ENCODE measurements at places on chromosomes 4 and X.

DNA sequence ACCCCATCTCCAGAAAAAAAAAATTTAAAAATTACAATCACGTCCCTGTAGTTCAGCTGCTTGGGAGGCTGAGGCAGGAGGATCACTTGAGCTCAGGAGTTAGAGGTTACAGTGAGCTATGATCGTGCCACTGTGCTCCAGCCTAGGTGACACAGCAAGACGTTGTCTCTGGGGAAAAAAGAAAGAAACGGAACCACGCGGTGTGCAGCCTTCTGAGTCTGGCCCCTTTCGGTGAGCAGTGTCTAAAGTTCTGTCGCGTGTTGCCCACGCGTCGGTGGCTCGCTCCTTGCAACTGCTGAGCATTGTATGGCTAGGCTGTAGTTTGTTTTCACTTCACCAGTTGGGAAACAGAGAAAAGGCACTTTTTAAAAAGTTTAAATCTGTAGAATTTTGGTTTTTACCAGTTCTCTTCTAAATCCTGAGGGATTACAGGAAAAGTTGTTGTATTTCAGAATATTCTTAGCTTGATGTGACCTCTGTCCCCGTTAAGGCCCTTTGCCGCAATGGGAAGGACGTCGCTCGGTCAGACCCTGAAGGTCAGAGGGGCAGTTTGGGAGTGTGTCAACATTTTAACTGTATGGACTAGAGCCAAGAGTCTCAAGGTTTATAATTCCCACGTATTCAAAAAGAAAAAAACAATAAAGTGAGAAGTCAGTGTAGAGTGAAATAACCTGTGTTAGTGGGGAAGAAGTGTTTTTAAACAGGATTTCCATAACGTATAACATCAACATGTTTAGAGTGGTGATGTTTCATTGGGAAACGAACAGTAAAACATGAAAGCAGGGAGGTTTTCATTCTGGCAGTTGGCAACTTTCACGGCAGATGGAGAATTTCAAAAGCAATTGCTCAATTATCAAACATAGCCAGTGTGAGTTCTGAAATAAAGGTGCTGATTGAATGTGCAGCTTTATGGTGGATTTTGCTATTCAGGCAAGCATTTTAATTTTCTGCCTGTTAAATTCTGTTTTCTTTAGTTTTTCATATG is 45.8 kb upstream of the MSANTD1 start:
- DNase-seq: no peak

GRCh38 chr4:32564626-32565025 is 1844.5 kb downstream of the PCDH7 start:
- DNase-seq: no peak

GRCh38 chr4:8768357-8768999 is 103.2 kb downstream of the HMX1 start:
- no peak for DNase-seq

DNA sequence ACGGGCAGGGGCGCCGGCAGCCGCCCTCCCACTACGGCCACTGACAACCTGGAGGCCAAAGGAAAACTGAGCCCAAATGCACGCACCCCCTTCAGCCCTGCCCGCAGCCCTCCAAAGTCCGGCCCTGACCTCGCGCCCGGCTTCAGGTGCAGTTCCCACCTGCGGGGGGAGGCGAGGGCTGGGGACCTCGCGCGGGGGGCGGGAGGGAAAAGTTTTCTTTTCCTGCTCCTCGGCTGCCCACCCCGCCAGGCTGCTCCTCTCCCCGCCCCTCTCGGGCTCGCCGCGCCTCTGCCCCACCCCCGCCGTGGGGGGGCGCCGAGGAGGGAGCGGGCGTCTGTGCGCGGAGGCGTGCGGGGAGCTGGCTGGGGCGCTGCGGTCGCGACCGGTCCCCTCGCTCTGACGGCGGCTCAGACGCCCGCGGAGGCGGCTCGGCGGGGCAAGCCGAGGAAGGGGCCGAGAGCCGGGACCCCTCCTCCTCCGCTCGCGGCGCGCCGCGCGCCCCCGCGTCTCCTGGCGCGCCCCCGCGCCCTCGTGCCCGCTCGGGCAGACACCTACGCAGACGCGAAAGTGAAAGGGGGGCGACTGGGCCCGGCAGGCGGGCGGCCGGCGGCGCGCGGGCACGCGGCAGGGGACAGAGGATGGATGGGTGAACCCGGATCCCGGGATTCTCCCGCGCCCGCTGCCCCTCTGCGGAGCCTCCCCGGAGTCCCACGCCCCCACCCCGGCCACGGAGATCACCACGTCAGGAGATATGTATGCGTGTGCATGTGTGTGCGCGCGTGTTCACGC is 3.1 kb upstream of the NR3C2 start:
- DNase-seq: no peak

DNA sequence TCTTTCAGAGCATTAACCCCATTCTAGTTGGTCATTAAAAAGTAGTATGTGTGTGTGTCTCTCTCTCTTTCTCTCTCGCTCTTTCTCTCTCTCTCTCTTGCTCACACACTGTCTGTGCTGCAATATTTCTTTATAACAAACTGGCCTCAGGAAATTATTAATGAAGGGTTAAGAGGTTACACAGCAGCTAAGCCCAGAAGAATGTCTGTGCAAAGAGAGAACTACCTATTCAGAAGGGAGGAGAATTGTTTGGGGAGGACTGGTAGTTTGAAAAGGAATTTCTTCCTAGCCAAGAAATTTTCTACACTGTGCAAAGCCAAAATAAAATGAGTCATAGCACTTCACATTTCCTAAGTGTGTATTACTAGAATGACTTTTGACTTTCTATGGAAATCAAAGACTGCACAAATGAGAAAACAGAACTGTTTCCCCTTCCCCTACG is 22.2 kb downstream of the PDGFC start:
- DNase-seq: no peak

DNA sequence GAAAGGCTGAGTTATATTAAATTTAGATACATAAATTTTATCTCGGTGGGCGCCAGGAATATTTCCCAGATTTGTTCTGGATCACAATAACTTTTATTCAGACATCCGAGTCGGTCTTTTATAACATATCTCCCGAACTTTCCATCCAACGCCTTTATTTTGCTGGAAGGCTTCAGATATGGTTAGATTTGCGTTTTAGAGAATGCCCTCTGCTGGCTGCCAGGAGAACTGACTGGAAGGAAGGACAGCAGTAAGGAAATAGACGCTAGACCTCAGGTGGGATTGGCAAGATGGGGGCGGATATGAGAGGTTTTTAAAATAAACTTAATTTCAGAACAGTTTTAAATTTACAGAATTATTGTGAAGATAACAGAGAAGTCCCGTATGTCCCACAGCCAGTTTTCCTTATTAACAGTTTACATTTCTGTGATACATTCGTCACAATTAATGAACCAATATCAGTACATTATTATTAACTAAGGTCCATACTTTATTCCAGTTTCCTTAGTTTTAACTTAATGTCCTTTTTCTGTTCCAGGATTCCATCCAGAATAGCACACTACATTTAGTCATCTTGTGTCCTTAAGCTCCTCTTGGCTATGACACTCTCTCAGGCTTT is 4.6 kb upstream of the KANTR start:
- peak; percentile 44 for DNase-seq

- DNase-seq: no peak
Observed at GRCh38 chr4:1026115-1026514, 14.7 kb downstream of the FGFRL1 start.

DNA sequence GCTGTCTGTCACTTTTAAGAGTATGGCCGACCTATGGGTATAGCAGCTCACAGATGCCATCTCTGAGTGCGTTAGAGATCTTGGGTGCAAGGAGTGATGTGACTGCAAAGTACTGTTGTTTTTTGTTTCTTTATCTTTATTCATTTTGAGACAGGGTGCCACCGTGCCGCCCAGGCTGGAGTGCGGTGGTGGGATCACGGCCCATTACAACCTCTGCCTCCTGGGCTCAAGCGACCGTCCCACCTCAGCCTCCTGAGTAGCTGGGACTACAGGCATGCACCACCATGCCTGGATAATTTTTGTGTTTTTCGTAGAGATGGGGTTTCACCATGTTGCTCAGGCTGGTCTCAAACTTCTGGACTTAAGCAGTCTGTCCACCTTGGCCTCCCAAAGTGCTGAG is 71.4 kb downstream of the CCKAR start:
- DNase-seq: no peak

DNA sequence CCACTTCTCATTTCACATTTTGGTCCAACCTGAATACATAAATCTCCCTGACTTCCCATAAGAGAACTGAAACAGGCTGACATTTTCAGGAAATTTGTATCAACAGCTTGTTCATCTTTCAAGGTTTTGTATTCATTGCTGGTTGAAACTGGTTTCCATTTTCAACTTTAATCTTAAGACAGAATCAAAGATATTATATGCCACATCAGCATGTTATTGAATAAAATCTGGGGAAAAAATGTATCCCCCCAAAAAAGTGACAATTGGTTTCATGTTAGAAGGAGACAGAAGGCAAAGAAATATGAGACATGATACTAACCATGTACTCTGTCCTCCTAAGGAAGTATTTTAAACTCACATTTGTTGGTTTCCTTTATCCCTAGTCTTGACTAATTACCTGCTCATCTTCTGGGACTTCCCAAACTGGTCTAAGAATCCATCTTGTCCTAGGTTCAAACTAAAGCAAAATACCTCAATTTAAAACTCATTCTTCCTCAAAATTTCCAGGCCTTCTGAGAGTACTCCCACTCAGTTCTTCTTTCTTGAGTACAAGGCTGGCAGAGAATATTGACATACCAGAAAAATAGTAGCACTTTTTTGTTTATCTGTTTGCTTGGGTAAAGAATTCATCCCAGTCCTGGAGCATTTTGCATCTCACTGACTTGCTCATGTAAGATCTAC is 3.1 kb upstream of the ANTXR2 start:
- DNase-seq: no peak

DNA sequence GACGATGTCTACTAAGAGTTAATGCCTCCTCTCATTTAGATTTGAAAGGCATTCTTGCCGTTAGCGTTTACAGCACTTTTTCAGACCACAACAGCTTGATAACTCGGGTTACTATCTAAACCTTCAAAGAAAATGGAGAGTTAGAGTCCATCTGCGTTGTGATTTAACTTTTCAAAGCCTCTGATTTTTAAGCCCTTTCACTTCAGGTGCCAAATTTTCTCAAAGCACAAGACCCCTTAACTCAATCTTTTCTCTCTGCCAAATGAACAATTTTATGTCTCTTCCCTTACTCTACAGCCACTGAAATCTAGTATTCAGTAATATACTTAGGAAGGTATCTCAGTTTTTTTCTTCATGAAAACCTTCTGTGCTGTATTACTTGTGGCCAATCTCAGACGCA is 310.5 kb downstream of the TENM3 start:
- DNase-seq: no peak

DNA sequence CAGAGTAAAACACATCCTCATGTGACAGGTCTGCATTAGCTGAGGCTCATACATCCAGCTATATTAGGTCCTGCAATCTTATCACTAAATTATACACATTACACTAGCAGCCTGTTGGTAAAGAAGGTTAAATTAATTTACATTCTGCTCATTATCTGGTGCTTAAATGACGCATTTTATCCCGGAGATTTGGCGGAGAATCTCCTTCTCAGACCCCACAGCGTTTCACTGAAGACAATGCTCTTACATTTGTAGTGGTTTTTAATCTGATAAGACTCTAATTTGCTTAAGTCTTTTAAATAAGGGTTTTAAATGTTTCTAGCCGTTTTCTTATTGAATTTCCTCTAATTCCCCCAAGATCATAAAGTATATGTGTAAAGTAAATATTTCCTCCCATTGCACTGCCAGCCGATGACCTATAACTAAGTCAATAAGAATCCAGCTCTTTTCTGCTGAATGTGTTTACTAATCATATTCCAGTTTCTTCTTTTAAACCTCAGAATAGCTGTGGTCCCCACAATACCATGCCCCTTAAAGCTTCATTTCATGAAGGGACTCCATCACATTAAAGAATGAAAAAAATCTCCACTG is 2.1 kb upstream of the PITX2 start:
- DNase-seq: no peak

DNA sequence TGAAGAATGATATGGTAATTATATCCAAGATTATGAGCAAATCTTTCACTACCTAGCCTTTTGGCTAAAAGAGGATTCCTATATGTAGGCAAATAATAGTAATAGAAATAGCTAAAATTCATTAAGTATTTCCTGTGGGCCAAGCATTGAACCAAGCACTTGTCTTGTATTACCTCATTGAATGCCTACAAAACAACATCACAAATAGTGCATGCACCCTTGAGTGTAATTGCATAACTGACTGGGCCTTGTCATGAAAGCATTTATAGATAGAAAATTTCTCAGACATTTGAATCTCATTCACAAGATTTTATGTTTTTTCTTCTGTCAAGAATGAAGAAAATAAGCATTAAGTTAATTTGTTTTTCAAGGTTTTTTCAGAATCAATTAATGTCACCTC is 3.9 kb upstream of the HPGDS start:
- no peak for DNase-seq

GRCh38 chrX:53004811-53005210 is 43.8 kb upstream of the GPR173 start:
- no peak for DNase-seq

GRCh38 chr4:36753048-36753447 is 471.6 kb downstream of the DTHD1 start:
- no peak for DNase-seq

DNA sequence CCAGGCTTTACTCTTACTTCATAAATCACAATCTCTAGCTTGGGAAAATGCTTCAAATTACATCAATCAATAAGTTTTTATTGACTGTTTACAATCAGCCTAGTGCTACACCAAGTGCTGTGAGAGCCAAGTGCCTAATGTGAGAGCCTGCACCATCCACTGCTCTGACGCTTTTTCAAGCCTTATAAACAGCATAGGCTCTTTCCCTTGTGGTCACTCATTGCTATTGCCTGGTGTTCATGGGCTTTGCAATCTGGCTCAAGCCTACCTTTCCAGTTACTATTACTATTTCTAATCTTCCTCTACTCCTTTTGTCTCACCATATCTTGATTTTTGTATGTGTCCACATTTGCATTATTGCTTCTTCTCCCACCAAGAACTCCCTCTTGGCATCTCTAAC is 77.0 kb downstream of the REELD1 start:
- DNase-seq: no peak

DNA sequence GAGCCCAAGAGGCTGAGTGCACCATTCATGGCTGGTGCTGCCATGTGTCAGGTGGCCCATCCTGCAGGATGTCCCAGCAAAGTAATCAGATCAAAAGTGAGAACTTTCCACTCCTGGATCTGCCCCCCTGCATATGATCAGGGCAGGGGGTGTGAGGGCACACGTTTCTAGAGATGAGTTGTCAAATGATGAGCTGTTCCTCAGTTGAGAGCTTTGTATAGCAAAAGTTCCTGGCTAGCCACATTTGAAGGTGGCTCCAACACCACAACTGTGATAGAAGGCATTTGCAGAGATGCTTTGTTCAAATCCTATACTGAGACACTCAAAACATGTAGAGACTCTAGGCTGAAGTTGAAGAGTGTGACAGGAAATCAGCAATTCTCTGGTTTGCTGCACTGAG is 501.8 kb downstream of the BCOR start:
- no peak for DNase-seq

All from NCI-H1092 (cell line).